ENCODE measurements at places on chromosomes 11 and 22.

DNA sequence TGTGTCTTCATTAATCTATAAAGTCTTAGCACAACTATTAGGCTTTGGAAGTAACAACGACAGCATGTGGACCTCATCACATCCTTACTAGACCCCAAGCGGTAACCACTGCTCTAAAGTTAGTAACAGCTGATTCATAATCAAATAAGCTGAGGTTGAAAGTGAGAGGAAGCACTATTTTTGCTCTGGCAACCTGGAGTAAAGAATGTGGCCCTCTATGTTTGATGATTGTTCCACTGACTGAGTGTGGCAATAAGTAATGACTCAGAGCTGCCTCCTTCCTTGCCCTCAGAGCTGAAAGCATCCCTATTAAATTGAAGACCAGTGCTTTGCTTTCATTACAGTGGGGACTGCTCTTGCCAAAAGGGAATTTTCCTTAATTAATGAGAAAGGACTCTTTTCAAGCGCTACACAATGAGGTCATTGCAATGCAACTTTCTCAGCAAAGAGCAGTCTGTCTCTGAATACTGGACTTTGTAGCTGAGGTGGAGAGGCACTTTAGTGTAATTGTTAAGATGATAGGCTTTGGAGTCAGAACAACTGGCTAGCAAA is 906.1 kb upstream of the RAG2 start:
- DNase-seq: no peak

- no peak for DNase-seq
These were observed 388.1 kb upstream of the API5 start for GRCh38 chr11:42923651-42924050.

DNA sequence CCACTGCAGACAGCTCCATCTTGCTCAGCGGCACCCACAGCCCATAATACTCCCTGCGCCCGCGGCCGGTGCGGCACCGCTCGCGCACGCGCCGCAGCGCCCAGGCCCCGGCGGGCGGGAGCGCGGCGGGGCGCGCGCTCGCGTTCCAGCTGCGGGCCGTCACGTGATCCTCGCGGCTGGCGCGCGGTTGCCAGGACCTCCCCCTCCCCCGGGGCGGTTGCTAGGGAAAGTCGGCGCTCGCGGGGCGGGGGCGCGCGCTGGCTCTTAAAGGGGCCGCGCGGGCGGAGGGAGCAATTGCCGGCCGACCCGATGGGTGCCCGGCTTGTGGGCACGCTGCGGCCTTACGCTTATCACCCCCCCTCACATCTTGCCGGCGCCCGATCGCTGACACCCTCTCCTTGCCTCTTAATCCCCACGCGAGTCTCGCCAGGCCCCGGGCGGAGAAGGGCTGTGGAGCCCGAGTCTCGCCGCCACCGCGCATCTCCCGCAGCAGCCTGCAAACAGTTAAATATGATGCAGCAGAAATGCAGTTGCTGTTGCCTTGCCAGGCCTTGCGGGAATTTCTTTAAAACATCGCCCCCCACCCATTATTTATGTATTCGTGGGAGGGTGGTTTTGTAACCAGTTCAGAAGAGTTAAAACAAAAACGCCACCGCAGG is at the start of gene CBX6:
TSS of gene CBX6 (minus strand) at position 45 of the 659 bp plus-strand sequence. CDS start at position 19, 26 bp downstream.
- DNase-seq: peak; percentile 92

GRCh38 chr11:68362801-68363379 is 50.5 kb downstream of the LRP5 start:
- no peak for DNase-seq

DNA sequence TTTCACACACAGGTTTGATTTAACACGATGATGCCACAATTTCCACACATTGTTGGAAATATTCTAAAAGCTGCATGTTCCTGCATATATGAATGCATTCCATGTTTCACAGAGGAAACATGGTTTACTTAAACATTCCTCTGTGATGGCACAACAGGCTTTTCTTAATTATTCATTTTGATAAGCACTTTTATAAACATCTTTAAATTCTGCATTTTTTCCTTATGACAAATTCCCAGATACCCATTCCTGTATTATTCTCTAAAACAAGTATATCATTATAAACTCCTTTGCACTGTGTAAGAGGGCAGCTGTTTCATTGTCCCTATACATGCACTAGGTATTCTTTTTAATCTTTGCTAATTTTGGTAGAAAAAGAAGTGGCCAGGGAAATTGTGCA is 532.3 kb downstream of the SOX6 start:
- no peak for DNase-seq

GRCh38 chr11:1271002-1271401 is 38.4 kb downstream of the TOLLIP start:
- DNase-seq: no peak

DNA sequence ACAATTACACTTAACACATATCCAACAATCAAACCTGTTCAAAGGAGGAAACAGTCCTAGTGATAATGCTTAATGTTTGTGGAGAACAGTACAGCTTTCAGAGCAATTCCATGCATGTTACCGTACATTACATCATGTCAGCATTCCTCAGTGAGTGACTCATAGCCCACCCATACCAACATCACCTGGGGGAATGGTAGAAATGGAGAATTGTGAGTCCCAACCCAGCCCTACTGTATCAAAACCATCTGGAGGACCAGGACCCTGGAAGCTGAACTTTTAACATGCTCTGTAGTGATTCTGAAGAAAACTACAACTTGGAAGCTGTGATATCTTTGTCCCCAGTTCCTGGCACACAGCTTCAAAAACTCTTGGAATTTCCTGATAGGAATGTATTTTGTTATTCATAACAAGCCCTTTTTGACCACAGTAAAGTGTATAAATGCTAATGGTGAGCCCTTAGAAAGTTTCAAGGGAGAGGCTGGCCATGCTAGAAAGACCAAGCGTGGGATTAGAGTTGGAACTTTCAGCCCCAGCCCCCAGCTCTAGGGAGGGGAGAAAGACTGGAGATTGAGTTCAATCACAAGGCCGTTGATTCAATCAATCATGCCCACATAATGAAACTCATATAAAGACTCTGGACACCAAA is 301.1 kb downstream of the BUD13 start:
- DNase-seq: no peak

GRCh38 chr22:20566420-20567260 is 59.2 kb downstream of the MED15 start:
- no peak for DNase-seq

- DNase-seq: no peak
These were observed 295.2 kb downstream of the GRM5 start for GRCh38 chr11:88770475-88771079.

All from H9 (cell line).